ENCODE measurements at places on chromosomes 5 and 9.

DNA sequence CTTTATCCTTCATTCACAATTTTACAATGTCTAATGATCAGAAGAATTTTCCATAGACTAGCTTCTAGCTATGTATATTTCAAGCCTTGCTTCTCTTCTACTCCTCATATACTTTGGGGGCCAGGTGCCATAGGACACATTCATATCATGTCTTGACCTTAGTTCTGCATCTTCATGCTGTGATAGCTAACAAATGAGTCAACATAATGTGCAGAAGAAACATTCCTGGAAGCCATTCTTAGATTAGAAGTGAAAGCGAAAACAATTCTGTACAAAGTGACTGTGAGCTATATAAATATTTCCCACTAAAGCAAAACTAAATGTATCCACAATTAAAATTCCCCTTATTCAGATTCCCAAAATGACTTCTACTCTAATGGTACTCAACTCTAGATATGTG is 320.2 kb upstream of the NREP start:
- DNase-seq, result no peak

DNA sequence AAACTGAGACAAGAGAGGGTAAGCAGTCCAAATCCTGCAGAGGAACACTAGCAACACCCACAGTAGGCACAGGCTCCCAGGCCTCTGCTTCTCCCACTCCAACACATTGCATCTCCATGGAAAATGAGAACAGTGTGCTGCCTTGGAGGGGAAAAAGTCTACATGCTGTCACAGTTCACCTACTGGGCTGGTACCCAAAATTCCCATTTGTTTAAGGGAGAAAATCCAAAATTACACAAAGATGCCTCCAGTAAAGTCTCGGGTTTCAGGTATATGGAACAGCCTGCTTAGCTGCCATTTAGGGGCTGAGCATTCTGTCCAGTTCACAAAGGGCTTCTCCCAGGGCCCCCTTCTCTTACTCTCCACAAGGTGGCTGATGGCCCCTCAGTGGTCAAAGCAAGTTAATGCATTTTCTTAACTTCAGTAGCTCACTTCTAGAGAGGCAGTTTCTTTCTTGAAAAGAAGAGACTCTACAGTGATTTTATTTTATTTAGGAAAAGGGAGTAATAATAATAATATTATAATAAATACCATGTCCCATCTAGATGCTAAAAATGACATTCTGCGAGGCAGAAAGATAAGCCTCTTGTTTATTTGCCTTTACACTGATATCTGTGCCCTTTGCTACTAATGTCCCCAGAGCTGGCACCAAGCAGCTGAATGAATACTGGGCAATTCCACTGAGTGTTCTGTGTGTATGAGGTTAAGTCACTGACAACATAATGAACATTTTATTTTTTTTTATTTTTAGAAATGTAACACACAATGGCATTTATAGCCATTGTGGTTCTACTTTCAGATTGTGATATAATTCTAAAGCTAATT is 89.4 kb downstream of the RGS7BP start:
- DNase-seq, result no peak

GRCh38 chr5:149830579-149830978 is 100.5 kb downstream of the PPARGC1B start:
- DNase-seq, result no peak

DNA sequence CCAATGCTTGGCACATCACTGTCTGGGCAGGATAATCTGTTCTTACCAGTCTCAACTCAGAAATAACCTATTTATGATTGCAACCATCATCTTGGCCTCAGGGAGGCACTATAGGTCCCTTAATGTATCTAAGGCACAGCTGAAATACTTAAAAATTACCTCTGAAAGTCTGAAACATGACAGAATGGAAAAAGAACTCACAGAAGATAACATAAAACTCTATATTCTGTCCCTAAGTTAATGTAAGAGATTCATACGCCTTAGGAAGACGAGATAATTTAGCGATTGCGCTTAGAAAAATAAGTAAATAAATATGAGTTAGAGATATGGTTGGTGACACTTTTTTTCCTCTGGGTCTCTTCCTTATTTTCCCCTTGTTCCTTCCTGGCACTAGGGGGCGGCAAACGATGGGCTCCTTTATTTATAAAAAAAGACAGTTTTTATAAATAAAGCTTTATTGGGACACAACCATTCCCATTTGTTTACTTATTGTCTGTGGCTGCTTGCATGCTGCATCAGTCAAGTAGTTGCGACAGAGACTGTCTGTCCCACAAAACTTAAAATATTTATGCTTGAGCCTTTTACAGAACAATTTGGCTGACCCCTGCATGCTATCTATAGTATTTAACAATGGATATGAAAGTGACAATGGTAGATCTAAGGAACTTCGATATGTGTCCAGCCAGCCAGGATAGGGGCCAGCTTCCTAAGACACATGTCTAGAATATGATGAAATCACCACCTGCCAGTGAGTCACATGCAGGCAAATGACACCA is 79.6 kb downstream of the PDE4D start:
- no peak for DNase-seq

GRCh38 chr5:10069637-10070313 is 179.9 kb downstream of the ATPSCKMT start:
- DNase-seq, result no peak

GRCh38 chr5:6261668-6262067 is 116.7 kb downstream of the MED10 start:
- no peak for DNase-seq

DNA sequence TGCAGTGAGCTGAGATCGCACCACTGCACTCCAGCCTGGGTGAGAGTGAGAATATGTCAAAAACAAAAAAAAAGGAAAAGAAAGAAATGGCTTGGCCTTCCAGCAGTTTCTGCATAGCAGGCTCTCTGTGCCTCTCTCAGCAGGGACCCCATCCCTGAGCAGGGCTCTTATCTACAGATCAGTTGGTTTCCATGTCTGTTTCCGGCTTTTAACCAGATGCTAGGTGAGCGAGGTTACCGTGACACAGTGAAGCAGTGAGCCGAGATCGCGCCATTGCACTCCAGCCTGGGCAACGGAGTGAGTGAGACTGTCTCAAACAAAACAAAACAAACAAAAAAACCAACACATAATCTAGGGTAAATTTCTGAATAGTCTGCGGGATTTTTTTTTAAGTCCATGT is 51.4 kb downstream of the COL5A1 start:
- no peak for DNase-seq

Data from T follicular helper cell (primary cell).